NCI-H446 treated with DMSO at 0.1 percent for 48 hours (cell line): ENCODE measurements at places on chromosomes 7 and 10.

GRCh38 chr10:110859973-110860376 is 11.8 kb upstream of the PDCD4 start:
- no peak for DNase-seq

GRCh38 chr10:44755481-44755880 is 155.7 kb upstream of the TMEM72 start:
- DNase-seq: no peak

- no peak for DNase-seq
These were observed 70.7 kb downstream of the CPVL start for GRCh38 chr7:29075606-29076005.

DNA sequence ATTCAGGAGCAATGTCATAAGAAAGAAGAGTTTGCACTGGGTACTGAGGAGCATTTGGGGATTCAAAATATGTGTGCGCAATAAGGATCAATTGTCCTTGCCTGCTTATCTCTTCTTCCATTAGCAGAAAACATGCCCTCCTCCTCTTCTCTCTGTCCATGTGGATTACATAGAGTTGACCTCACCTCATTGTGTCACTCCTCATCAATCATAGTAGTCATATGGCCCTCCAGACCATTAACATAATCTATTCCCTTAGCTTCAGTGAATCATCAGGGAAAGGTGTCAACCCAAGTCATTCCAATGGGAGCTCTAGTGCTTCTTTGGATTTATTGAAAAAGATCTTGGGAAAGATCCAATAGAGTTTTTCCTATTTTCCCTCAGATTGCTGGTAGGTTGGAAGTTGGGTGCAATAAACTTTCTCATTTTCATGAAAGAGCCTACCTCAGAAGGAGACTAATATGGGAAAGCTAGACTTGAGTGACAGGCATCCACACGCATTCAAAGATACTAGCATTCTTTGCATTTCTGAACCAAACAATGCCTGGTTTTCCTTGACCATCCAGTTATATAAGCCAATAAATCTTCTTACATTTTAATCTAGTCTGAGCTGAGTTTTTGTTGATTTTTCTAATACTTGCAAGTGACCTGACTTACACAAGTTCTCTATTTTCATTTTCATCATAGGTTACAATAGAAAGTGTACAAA is 71.5 kb upstream of the FAM13C start:
- no peak for DNase-seq

GRCh38 chr7:44471436-44471835 is 19.0 kb downstream of the NUDCD3 start:
- DNase-seq: no peak

GRCh38 chr10:78318305-78318704 is 284.6 kb downstream of the RPS24 start:
- peak; percentile 4 for DNase-seq

DNA sequence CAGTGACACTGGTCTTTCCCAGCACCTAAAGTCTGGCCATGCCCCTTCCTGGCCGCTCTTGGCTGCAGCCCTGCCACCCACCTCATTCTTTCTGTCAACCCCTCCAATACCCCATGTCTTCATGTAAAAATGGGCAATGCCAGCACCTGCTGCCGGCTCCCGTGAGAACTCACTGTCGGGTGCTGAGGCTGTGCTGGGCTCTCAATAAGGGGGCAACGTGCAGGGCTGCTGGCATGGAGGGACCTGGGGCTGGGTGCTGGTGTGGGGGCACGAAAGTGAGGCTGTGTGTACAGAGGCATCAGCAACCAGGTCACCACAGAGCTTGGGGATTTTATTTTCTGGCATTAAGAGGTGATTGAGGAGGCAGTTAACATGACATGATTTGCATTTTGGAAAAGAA is 65.3 kb downstream of the ALOX5 start:
- DNase-seq: no peak

- DNase-seq: peak; percentile 10
These were observed 3.6 kb downstream of the LRRC17 start for GRCh38 chr7:102916426-102916825.

DNA sequence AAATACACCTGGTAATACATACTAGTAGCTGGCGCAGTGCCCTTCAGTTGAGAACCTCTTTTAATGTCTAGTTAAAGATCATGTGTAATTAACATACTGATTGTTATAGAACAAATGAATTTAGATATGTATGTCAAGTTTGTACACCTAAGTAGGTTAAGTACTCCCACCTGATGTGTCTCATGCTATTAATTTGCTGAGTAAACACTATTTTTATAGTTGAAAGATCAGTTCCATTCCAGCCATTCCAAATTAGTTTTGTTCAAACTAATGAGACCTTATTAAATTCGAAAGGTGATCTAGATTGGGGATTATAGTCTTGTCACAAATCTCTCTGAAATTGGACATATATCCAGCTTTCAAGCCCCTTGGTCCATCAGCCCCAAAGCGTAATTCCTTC is 710.0 kb downstream of the LRMDA start:
- no peak for DNase-seq

DNA sequence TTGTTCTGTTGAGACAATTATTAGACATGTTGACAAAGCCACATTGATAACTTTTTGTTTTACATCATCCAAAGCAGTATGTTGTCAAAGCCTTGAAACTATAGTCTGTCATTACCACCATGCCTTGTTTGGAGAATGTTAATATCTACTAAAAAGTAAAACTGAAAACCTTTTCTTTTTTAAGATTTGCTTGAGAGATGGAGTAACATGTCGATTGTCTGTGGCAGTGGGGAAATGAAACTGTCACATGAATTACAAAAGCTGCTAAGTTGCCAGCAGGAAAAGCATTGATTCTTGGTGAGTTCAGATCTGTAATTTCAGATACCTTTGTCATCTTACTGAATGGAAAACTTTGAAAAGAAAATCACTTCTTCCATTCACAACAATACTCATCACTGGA is 69.1 kb downstream of the TFPI2 start:
- DNase-seq: no peak

- peak; percentile 19 for DNase-seq
These were observed 700.3 kb downstream of the NRG3 start for GRCh38 chr10:82575318-82575717.

- no peak for DNase-seq
These were observed 56.2 kb upstream of the TM9SF3 start for GRCh38 chr10:96642973-96643372.

- DNase-seq: no peak
These were observed 5.9 kb downstream of the PGAM2 start for GRCh38 chr7:44059219-44060090.

DNA sequence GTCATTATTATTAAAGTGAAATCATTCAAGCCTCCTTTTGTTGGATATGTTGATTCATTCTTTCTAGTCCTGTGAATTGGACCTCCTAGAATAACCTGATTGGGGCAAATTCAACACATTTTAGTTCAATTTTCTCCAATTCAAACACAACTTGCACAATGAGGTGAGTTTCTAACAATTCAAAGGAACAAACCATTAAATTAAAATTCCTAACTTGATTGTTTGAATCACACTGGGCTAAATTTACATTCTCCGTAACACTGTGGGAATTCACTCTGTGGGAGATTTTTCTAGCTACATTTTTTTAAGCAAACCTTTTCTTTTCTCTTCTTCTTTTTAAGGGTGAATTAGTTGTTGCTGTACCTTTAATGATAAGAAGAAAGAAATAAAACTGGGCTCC is 68.3 kb upstream of the CABCOCO1 start:
- DNase-seq: no peak

DNA sequence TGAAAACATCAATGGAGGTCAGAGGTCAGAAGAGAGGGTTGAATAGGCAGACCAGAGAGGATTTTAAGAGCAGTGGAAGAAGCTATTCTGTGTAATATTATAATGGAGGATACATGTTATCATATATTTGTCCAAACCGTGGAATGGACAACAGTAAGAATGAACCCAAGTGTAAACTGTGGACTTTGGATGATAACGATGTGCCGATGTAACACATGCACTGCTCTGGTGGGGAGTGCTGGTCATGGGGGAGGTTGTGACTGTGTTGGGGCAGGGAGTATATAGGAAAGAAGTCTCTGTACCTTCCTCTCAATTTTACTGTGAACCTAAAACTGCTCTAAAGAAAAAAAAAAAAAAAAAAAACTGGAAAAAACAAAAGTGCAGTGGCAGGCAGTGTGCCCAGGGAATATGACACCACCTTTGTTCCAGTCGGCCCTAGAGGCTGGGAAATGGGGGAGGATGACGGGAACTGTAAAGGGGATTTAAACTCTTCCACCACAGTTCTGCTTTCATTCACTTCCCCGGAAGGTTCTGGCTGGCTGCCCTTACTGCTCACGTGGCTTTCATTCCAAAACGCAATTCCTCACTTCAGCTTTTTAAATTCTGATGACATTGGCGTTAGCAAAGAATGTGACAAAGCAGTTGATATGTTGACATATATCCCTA is 113.7 kb upstream of the ANKRD1 start:
- DNase-seq: peak; percentile 14

GRCh38 chr7:115533785-115534184 is 496.8 kb downstream of the TFEC start:
- DNase-seq: no peak

DNA sequence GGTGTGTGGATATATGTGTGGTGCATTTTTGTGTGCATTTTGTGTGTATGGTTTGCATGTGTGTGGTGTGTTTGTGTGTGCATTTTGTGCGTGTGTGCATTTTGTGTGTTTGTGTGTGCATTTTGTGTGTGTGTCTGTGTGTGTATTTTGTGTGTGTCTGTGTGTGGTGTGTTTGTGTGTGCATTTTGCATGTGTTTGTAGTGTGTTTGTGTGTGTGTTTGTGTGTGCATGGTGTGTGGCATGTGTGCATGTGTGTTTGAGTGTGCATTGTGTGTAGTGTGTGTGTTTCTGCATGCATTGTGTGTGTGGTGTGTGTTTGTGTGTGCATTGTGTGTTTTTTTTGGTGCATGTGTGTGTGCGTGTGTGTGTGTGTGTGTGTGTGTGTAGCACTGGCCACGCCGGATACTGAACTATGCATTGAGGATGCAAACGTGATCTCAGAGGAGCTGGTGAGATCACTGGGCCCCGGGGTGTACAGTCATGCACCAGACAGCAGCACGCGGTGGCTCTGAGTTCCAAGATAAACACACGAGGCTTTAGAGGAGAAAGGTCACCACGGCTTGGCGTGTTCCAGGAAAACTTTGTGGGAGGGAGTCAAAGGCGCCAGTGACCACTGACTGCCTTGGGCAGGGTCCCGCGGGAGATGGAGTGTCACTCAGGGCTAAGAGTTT is 106.6 kb upstream of the SHH start:
- no peak for DNase-seq

DNA sequence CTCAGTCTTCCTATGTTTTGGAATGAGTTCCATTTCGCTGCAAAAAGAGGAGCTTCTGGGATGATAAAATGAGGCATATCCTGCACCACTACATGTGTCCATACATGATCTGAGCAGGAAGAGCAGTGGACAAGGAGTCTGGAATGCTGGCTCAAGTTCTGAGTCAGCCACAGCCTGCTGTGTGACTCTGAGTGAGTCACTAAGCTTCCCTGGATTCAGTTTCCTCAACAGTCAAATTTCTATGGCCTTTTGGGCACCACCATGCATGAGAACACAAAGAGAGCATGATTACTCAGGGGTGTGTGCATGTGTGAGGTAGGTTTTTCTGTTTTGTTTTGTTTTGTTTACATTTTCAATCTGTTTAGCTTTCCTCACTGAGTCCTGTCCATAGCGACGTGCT is 254.6 kb downstream of the ANKRD30A start:
- DNase-seq: no peak

DNA sequence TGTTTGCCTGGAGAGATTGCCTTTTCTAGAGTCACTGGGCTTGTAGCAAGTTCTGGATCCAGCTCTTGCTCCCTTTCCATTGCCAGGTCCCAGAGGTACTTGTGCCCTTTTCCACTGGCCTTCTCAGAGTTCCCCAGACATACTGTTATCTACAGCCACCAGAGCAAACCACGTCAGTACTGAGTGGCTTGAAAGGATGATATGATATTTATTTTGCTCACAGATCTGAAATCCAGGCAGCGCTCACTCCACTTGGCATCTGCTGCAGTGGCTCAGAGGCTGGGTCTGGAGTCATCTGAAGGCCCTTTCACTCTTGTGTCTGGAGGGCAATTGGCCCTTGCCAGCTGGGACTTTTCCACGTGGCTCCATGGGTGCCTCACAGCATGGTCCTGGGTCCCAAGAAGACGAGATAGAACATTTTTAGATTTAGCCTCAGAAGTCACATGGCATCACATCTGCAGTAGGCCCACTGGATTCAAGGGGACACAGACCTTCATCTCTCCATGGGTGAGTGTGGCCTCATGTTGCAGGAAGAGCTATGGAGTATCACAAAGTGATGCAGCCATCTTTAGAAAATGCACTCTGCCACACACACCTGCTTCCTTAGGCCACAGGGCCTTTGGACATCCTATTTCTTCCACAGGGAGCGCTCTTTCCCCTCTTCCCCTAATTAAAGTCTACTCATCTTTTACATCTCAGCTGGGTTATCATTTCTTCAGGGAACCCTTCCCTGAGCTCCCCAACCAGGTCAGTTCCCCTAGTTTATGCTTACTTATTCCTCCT is 22.9 kb upstream of the TCF7L2 start:
- no peak for DNase-seq

GRCh38 chr10:133141144-133141957 is 18.7 kb upstream of the KNDC1 start:
- DNase-seq: no peak
